ENCODE measurements at places on chromosomes 4 and X.

DNA sequence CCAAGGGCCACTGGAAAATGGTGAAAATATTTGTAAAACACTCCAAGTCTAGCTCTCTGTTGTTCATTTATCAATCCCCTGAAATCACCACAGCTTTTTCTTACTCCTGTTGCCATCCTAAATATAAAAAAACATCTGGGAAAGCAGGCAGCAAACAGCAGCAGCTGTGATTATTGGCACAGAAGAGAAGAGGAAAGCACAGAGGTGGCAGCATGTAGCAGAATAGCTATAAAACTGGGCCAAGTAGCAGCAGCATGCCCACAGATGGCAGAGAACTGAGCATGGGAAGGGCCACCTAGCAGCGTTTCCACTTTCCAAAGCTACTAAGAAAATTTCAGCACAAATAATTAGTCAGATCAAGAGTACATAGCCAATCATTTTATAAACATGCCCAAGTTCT, 307.2 kb downstream of the SLC7A11 start:
- no peak for DNase-seq

- no peak for DNase-seq
These were observed 95.6 kb downstream of the ADAMTS3 start for GRCh38 chr4:72473434-72473900.

DNA sequence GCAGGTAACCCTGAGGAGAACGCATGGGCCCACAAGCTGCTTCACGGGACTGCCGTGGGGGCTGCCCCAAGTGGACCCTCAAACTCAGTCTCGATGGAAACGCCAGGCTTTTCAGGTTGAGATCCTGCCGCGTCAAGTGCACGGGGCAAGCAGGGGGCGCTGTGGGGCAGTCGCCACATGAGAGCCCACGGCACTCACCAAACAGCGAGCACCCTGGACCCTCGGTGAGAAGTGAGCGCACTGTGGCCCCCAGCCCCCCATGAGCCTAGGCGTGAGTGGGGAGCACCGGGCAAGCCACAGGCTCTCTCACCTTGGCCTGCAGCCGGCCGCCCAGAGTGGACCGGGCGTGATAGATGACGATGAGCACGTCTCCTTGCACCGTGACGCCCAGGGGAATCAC, 50.9 kb upstream of the CPLX1 start:
- DNase-seq, result no peak

- DNase-seq, result no peak
These were observed 15.0 kb upstream of the CD99L2 start for GRCh38 chrX:150913511-150913910.

DNA sequence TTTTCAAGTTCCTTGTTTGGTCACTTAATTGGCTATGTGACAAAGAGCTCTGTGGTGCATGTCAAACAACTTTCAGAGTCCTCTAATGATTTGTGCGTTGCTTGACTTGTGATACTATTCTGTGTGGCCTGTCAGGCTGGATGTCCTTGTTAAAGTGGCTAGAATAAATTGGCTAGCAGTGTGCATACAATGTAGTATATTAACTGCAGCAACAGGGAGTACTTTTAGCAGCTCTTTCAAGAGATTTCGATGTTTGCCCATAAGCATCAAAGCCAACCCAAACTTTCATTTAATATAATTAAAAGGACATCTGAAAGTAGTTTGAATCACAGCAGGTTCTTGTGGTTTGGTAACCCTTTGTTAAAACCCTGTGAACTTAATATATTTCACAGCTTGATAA, 718.9 kb downstream of the ADGRL3 start:
- DNase-seq, result no peak

GRCh38 chrX:30008031-30008430, 207.3 kb upstream of the MAGEB2 start:
- no peak for DNase-seq

DNA sequence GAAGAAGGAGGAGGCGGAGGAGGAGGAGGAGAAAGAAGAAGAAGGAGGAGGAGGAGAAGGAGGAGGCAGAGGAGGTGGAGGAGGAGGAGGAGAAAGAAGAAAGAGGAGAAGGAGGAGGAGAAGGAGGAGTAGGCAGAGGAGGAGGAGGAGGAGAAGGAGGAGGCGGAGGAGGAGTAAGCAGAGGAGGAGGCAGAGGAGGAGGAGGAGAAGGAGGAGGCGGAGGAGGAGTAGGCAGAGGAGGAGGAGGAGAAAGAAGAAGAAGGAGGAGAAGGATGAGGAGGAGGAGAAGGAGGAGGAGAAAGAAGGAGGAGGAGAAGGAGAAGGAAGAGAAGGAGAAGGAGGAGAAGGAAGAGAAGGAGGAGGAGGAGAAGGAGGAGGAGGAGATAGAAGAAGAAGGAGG, 19.9 kb downstream of the MRFAP1 start:
- no peak for DNase-seq

DNA sequence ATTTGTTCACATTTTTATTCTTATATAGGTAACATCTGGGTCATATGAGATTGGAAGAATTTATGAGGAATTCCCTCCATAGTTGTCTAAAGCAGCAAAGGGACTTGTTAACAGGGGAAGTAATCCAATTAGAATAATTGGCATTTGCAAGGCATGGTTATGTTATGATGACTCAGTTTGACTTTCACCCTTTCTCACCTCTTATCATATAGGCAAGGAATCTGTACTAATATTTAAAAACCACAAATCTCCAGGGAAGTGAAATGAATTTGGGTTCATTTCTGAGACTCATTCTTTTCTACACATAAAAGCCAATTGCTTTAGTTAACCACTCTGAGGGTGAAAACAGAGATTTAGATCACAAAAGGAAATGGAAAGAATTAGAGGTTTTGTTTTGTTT, 281.5 kb upstream of the DKK2 start:
- no peak for DNase-seq

GRCh38 chrX:50707405-50707804, 106.6 kb downstream of the SHROOM4 start:
- no peak for DNase-seq

- DNase-seq, result no peak
These were observed 11.1 kb upstream of the FAM9C start for GRCh38 chrX:13055486-13055885.

GRCh38 chr4:122131562-122132157, 20.5 kb upstream of the BLTP1 start:
- DNase-seq, result no peak

DNA sequence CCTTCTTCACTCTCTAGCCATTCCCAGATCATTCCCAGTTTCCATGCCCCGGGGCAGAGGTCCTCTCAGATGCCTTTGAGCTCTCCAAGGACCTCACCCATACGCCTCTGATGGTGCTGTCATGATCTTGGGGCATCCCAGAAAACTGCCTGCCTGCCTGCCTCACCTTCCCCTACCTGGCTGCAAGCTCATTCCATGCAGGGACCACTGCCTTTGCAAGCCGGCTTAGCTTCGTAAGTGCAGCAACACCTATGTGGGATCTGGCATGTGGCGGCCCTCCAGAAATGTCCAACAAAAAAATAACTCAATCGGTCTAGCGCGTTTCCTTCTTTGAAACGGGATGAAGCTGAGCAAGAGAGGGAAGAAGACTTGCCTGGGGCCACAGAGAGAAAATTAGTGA, 53.0 kb downstream of the C4orf50 start:
- DNase-seq, result no peak

DNA sequence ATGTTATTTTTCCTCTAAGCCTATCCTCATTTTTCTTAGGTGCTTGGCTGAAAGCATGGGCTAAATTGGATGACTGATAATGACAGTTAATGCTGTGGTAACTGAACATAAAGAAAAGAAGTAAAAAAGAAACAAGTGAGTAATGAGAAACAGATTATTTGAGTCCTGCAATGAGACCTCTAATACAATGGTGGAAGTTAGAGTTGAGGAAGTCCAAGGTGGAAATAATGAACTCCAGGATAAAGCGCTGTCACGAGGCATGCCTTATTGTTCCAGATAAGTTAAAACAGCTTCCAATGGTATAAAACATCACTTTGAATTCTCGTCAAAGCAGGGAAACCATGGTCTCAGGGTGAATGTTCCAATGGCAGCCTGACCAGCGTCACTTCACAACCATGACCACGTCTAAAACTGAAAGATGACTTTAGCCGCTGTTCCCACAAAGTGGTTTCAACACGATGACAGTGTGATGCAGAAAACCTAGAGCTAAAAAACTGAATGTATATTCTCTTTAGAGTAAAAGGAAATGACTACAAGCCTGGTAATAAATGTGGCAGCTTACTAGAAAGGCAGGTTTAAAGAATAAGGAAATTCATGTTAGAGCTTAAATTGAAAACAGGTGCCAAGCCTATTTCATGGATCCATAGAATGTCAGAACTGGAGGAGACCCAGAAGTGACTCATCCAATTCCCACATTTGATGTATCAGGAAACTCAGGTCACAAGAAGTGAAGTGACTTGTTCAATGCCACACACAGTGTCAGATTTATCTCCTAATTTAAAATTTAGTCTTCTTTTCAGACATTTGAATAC, 202.6 kb upstream of the GYPA start:
- no peak for DNase-seq

DNA sequence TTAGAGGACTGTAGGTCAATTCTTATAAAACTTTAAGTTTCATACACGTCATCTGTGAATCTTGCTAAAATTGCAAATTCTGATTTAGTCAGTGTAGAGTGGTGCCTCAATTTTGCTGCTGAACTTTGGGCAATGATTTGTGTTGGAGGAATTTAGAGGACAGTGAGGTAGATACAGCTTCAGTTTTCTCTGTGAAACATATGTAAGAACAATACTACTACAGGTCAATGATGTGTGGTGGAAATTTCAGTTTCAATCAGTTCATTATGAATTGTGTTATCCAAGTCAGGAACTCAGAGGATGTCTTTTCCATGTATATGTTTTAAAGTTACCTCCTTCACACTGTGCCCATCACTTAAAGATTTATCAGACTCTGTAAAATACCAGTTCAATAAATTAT, 1597.8 kb upstream of the PCDH10 start:
- no peak for DNase-seq

DNA sequence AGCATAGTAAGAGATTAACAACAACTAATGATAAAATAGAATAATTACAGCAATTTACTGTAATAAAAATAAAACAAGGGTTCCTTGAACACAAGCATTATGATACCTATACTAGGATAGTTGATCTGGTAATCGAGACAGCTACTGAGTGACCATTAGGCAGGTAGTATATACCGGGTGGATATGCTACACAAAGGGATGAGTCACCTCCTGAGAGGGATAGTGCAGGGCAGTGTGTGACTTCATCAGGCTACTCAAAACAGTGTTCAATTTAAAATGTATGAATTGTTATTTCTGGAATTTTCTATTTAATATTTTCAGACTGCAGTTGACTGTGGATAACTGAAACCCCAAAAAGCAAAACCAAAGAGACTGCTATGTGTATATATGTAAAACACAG, 9.7 kb upstream of the ANTXR2 start:
- no peak for DNase-seq

DNA sequence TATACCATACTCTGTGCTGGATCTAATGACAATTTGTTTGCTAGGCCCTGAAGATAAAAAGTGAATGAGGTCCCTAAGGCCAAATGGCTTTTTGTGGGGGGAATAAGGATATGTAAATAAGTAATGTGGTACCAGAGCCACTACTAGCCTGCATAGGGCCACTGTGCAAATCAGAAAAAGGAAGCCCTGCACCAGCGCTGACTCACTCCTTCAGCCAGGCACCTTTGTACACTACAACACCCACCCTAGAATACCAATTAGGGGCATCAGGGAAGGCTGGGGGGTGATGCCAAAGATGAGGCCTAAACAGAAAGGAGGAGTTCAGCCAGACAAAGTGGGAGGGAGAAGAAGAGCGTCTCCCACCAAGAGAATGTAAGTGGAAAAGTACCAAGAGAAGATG, 122.2 kb downstream of the CAMK2D start:
- DNase-seq, result no peak

- DNase-seq, result no peak
These were observed 127.5 kb downstream of the PAPSS1 start for GRCh38 chr4:107592519-107592918.

DNA sequence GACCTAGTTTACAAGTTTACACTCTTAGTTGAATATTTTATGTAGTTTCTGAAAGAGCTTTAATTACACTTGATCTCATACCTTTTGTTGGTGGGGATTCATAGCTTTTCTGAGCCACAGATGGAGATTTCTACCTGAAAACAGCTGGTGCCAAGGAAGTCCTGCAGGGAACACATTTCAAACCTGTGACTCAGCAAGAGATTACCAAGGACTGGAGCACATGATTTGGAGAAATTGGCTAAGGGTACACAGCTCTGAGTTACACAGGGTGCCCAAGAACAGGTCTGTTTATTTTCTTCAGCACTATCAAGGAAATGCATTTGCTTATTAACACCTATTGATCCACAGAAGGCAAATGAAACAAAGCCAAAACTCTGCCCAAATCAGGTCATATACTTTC, 691.5 kb downstream of the KCTD8 start:
- DNase-seq, result no peak

- no peak for DNase-seq
These were observed 30.0 kb upstream of the PLAC1 start for GRCh38 chrX:134688031-134688823.

DNA sequence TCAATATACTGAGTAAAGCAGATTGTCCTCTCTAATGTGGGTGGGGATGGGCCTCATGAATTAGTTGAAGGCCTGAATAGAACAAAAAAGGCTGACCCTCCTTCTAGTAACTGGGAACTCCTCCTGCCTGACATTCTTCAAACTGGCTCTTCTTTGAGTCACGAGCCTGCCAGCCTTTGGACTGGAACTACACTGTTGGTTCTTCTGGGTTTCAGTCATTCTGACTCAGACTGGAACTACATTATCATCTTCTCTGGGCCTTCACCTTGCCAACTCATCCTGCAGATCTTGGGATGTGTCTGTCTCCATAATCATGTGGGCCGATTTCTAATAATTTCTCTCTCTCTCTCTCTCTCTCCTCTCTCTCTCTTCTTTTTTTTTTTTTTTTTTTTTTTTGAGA, 26.9 kb upstream of the CT47C1 start:
- DNase-seq, result no peak

Data from stimulated activated CD8-positive, alpha-beta memory T cell treated with anti-CD3 and anti-CD28 coated beads, Interleukin-12 subunit alpha, Interleukin-12 subunit beta, amount 100 ng/mL, for 4 hours (primary cell).